Stromal cell of bone marrow (primary cell): ENCODE measurements at places on chromosomes 7 and 10.
A peak's percentile ranks its signal among the peaks of the same experiment; 100 is the strongest.

- no peak for DNase-seq
These were observed 434.5 kb downstream of the CCSER2 start for GRCh38 chr10:84762754-84763394.

- peak; percentile 73 for DNase-seq
These were observed 104.6 kb upstream of the PPIF start for GRCh38 chr10:79242620-79243152.

DNA sequence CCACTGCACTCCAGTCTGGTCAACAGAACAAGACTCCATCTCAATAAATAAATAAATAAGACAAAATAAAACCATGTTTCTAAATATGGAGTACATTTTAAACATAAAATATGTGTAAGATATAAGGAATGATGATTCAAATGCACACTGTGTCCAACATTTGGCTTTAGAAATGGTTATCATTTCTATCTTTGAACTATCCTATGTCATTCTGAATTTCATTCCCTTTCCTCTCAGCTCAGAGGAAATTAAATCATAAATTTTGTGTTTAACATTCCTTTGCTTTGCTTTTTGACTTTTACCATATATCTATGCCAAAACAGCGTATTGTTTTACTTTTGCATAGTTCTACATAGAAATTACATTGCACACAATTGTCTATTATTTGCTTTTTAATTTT, 130.9 kb downstream of the GNAT3 start:
- DNase-seq, result no peak

DNA sequence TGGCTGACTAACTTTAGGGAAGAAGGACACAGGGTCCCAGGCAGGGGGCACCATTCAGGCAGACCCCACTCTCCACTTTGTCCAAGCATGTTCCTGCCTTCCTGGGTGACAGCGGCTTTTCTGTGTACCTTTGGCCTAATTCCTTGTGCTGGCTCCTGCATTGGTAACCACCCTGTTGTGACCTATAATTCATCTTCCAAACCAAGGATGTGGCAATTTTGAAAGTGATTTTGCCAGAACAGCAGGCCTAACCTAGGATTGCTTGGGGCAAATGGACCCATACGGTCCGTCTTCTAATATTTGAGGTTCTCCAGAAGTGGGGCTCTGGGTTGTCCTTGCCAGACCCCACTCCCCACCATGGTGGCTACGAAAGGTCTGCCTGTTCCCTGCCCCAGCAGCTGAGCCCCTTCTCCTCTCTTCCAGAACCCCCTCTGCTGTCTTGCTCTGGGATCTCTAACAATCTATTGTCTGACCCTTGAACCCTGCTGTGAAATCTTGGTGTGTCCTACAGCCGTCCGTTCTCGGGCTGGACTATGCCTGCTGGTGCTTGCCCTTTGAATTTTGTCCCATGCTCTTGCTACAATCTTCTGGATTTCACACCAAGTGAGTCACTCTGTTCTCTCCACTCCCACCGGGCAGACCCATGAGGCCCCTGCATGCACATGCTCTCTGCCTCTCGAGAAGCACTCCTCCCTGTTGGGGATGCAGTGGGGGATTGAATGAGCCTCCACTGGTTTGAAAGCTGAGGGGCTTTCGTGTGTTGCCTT, 316.0 kb downstream of the CXCL12 start:
- DNase-seq, result no peak

- no peak for DNase-seq
These were observed 145.6 kb upstream of the ZNF32 start for GRCh38 chr10:43794181-43794815.

DNA sequence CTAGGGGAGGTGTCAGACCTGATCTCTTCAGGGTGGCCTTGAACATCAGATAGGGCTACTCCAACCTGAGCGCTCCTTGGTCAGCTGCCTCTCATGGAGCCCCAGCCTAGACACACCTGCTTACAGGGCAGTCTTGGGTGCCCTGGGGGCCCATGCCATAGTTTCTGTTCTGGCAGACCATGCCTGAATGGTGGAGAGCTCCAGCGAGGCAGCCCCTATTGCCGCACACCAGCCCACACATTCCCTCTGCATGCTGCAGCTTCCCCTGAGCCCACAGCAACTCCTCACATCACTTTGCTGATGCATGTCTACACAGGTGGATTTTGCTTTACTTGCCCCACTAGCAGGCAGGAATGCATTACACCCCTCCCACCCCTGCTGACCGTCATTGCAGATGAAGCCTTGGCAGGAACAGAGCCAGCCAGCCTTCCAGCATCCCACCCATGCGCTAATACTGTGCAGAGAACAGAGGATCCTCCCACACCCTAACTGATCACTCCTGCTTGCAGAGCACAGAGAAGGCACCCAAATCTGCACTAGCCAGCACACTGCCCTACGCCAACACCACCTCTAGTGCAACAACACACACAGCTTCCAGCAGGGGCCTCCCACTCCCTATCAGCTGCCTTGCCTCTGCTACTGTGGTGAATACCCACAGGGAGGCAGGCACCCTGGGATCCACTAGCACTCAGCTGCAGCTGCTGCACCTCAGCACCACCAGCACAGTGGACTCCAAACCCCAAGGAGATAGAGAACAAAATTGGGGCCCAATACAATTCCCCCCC, 43.0 kb upstream of the GRM3 start:
- no peak for DNase-seq

DNA sequence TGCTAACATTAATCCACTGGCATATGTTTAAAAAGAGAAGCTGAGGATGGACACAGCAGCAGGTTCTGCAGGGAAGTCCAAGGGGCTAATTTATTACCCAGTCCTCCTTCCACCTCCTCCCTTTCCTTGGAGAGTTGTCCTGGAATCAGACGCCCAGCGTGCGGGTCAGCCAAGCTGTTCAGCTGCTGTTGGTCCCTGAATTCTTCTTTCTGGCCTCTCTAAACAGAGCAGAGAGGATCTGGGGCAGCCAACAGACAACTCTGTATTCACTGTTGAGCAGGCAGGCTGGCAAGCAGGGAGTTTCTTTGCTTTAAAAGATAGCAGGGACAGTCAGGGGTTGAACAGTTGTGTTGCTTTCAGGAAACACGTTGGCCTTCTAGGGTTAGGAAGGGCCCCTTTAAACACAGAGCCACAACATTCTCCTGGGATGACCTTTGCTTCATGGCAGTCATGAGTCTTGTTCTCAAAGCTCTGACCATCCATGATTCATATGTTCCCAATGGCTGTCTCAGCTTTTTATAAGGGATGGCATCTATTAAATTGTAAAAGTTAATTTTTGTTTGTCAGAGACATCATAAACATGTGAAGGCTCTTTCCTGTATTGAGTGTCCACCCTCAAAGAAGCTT, 217.0 kb downstream of the CREB5 start:
- DNase-seq, result peak; percentile 79

DNA sequence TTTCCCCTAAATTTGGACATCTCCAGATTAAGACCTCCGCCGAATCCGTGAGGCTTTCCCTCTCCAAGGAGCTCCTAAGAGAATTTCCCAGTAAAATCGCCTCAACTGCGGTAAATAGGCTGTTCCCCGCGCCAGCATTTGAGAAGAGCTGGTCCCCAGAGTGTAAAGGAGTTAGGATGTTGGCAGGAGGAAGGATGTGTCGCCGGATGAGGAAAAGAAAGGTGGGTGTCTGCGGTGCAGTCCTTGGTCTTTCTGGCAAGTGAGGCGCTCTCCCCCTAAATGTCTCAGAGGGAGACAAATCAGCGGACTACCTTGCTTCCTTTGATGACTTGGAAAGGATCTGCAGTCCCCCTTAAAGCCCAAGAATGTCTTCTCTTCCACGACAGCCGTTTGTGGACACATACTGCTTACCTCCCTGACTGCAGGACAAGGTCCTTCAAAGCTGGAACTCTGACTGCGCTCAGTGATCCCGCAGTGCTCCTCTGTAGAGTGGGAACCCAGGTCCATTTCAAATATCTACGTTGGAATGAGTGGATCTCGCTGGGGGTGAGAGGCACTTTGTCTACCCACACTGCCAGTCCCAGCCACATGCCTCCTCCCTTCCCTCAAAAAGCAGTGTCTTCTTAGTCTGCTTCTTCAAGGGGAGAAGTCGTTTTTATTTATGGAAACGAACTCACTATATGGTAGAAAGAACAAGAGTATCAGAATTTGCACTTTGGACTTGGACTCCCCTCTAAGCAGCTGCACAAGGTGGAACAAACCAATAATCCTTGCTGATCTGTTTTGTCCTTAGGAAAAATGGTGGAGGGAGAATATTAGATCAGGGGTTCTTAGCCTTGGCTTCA, 1.1 kb upstream of the DLG5 start:
- DNase-seq, result no peak

- no peak for DNase-seq
These were observed 430.1 kb upstream of the ETV1 start for GRCh38 chr7:14419531-14419930.

DNA sequence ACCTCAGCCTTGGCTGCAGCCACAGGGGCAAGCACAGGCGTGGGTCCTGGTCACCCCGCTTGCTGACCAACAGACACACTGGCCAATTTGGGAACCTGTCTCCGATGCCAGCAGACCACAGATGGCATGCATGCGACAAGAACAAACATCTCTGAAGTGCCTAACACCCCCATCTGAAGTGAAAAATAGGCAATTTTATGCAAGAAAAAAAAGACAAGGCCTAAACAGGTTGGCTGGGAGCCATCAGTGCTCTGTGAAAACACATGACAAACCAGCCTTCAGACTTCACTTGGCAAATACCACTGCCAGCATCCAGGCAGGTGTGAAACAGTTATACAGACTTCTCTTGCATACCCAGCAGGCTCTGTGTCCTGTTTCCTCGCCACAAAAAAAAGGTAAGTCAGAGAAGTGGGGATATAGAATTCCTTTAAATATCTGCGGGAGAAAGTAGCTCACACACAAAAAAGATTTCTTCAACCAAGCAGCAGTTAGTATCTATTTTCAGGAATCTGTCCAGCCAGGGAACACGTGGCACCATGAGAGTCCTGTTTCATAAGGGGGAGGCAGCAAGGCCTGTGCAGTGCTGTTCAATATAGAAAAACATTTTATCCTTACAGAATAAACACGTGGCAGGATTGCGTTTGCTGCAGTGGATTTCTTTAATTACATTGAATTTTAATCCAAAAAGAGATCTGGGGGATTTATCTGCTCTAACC, 293.4 kb upstream of the MKLN1 start:
- no peak for DNase-seq

DNA sequence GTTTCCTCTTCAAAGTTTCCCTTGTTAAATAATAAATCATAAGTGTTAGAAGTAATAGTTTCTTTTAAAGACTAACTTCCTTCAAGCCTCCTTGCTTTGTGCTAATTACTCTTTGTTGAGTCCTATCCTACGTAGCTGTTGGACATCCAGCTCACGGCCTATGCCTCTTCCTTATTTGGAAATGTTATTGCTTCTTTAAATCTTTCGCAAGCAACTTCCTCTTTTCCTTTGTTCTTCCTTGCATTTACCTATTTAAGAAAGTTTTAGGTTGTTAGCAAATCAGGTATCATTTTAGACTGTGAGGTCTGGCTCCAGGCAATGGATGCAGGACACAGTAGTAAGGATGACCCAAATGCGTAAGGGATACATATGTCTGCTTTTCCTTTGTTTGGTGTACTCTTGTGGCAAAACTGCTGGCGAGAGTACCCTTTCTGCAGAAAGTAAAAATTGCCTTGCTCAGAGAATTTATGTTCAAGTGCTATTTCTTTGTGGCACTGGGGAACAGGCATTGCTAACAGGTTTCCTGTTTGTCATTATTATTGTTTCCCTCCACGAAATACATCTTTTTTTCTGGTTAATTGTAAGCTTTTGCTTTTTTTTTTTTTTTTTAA, 110.5 kb downstream of the DYNC2I1 start:
- DNase-seq, result no peak

GRCh38 chr7:113086431-113086888, at the start of gene GPR85:
GPR85 (minus strand) TSS chr7:113086827; CDS start chr7:113084721, 2,106 bp downstream.
- peak; percentile 66 for DNase-seq

DNA sequence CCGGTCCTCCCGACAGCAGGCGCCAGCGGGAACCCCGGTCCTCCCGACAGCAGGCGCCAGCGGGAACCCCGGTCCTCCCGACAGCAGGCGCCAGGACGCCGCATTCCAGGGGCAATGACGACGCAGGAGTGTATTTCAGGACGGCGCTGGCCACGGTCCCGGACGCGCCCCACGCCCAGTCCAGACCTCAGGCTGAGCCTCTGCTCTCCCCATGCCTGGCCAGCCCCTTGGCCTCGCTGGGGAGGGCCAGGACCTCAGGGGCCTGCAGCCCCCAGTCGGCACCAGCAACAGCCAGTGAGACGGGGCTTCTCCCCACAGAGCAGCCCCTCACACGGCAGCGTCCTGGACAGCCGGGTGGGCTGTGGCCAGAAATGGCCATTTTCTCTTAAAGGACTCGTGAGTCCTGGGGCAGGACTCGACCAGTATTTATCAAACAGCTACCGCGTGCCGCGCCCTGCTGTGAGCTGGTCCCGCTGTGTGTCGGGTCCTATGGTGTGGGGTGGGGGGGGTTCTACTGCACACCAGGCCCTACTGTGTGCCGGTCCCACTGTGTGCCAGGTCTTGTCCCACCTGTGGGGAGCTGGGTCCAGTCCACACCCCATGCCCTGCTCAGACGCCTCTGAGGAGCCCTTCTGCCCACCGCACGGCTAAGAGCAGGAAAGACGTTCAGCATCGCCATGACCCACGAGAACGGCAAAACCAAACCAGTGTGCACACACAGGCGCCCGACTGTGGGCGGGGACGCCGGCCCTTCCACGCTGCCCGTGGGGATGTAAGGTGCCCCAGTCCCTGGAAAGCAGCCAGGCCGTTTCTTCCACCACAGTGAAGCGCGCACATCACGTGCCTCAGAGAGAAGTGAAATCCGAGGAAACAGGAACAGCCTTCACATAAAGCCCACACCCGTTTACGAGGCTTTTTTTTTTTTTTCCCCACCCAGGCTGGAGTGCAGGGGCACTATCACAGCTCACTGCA, 33.3 kb downstream of the GET4 start:
- DNase-seq, result no peak
